ENCODE measurements at places on chromosomes 2 and 18.

- DNase-seq, result no peak
These were observed 18.4 kb downstream of the CASP10 start for GRCh38 chr2:201201371-201201770.

DNA sequence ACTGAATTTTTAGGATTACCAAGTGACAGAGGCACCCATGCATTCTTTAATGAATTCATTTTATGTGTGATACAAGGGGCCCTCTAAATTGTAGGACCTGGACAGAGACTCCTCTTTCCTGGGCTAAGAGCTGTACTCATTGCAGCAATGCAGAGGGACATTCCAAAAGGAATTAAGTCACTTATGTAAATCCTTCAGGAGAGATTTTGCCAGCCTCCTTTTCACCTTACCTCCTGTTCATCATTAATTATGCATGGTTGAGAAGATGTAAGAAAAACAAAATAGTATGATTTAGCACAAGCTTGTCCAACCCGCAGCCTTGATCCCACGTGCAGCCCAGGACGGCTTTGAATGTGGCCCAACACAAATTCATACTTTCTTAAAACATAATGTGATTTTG lies 84.5 kb upstream of the TANK start:
- DNase-seq, result no peak

DNA sequence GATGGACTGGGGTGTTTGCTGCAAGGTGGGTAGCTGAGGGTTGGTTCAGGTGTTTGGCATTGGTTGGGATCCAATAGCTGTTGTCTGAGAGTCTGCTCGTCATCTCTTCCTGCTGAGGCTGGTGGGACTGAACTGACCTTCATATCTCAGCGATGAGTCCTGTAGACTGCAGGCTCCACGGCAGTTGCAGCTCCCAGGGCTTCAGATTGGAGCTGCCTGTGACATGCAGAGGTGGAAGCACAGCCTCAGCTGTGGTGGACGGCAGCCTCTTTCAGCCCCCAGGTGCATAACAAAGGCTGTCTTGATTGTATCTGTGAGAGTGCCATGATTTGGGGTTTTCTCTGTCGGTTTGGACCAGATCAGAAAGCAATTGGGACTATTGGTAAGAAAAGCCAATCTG lies 3.9 kb upstream of the IL1R2 start:
- DNase-seq, result no peak

DNA sequence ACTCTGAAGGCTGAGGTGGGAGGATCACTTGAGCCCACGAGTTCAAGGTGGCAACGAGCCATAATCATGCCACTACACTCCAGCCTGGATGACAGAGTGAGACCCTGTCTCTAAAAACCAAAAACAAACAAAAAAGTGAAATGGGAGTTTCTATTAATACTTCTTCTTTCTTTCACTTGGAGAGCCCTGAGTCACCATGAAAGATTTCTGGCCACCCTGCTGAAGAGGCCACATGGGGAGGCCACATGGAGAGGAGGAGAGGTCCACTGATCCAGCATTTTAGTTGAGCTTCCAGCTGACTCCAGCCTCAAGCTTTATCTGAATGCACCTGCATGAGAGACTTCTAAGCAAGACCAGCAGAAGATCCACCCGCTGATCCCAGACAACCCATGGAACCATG lies 74.2 kb upstream of the LAPTM4A start:
- DNase-seq, result no peak

DNA sequence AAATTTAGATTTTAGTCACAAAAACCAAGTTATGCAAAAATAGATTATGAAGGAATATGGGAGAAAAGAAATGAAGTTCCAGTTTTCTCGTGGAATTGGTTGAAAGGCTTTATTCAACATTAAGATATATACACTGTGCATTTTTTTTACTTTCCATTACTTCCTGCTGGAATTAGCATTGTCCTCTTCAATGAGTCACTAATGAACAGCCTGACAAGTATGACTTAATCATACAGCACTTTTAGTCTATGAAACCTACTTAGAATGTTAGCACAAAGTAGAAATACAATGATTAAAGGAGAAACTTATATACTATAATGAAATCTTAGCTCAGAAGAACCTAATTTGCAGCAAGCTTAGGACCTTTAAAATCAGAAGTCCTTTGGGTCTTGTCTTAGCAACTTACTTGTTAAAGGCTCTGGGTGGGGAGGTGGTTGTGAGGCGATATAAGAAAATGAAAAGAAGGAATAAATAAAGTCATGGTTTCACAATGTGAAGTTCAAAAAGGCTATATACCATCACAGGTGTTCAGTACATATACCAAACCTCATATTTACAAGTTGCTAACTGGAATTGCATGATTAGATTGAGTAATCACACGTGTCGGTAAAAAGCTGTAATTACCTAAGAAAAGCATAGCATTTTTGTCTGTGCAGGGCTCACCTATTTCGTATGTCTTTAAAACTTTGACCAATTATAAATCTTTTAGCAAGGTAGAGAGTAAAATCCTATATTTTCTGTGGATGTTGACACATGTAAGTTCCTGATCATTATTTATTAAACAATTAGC lies 236.8 kb downstream of the CAMKMT start:
- DNase-seq, result no peak

DNA sequence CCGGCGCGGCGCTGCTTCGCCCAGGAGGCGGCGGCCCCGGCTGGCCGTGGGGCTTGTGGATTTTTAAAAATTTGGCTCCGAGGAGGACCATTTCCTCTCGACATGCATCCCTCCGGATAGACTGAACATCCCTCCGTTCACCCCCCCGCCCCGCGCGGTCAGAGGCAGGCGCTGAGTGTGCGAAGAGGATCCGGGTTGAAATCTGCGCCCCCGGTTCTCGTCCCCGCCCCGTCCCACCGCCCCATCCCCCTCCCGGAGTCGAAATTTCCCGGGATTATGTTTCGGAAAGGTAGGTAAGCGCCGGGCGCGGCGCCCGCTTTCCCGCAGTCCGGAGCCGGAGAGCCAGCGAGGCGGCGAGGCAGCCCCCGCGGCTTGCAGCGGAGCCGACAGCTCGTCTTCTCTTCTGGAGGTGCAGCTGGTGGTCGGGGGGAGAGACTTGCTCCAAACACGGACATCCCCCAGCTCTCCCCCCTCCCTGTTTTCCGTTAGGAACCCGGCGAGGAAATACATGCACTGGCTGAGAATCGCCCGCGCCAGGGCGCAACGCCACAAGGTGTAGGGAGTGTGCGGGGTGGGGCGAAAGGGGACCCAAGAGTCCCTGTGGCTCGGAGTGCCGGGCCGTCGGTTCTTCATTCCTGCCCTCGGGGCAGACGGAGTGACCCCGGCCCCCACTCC lies at the start of gene PRKCE:
Gene PRKCE (plus strand): TSS at position 261 of the 675 bp plus-strand sequence.
- DNase-seq, result no peak

DNA sequence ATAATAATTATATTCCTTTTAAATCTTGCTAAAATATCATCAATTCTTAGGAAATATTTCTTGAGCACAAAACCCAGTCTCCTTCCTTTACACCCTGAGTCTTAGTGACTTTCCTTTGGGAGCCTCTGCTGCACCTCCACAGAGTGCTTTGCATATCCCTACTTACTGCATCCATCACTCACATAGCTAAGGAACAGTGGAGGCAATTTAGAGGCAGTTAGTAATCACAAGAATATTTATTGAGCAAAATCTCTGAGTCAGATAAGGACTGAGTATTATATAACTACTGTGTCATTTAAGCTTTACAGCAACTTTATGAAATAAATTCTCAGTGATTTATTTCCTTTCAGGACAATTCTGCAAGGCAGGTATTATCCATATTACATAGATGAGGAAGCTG lies 327.7 kb downstream of the TMX3 start:
- DNase-seq, result no peak

GRCh38 chr2:129812071-129812470 lies 167.4 kb upstream of the RAB6C start:
- peak; percentile 18 for DNase-seq

DNA sequence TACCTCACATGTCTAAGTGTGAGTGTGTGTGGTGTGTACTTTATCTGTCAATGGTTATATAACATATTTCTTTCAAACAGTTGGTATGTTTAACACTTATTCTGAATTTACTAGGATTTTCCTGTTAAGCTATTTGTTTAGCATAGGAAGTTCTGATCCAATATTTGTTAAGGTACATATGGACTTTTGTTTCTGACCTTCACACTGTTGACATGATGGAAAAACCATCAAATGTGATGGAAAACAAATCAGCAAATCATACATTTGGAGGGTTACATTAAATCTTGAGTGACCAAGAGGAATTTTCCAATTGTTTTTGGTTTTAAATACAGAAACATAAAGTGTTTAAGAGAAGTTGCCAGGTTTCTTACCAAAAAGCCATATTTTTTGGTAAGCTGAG lies 638.9 kb downstream of the STK39 start:
- DNase-seq, result no peak

DNA sequence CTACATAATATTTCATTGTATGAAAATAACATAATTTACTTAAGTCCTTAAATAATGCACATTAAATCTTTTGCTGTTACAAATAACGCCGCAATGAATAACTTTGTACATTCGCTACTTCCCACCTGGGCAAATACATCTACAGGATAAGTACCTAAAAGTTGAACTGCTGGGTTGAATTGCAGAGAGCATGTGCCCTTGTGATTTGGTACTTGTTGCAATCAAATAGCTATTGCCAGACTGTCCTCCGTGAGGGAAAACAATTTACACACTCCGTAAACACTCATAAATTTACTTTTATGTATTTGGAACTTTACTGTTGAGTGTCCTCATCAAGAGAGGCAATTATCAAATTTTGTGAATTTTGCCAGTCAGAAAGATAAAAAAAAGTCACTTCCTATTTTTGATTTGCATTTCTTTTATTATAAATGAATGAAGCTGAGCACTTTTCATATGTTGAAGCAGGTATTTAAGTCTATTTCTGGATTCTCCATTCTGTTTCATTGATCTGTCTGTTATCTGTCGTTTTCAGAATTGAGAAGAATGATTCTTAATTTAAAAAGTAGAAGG lies 140.8 kb upstream of the SERTAD2 start:
- DNase-seq, result no peak

DNA sequence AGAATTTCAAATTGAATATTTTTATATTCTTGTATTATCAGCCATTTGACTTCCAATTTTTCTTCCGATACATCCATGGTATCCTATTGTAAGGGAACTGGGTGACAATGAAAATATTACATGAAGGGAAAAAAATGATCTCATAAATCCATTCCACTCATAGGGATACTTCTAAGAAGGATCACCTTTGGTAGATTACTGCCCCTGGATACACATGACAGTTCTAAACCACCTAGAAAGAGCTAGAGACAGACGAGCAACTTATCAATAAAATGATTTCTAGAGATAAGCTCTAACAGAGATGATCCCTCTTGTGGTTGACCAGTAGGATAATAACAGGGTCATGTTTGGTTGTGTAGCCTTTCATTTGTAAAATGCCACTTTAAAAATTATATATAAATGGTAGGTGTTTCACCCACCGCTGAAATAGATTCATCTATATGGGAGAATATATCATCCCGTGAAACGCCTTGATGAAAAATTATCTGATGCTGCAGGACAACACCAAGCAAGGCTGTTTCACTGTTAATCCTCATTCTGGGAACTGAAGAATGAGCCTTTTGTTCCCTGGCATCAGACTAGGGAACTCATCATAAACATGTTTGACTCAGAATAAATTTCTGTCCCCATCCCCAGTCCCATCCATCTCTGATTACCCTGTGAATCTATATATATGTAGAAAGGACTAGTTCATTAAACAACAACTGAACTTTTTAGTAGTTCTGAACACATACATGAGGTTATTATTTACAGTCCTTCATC lies 180.0 kb downstream of the TCF4 start:
- DNase-seq, result no peak

GRCh38 chr2:14358339-14358738 lies 274.2 kb upstream of the LRATD1 start:
- DNase-seq, result no peak

DNA sequence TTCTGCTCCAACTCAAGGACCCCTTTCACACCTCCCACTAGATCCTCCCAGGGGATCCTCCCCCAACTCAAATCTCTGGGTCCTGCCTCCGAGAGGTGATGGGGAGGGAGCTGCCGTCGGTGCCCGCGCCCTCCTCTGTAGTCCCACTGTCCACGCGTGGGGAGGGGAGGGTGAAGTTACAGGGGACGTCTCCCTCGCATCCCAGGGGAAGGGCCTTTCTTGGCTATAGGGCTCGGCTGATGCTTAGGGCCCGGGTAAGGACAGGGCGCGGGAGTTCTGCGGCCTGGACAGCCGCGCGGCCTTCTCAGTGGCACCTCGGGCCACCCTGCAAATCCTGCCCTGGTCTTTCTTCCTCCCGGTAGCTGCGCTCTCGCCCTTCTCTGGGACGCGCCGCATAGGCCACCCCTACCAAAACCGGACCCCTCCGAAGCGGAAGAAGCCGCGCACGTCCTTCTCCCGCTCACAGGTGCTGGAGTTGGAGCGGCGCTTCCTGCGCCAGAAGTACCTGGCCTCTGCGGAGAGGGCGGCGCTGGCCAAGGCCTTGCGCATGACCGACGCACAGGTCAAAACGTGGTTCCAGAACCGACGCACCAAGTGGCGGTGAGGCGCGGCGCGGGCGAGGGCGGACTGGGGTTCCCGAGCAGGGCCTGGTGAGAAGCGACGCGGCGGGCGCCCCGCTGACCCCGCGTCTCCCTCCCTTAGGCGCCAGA lies 1.2 kb downstream of the TLX2 start:
- no peak for DNase-seq

DNA sequence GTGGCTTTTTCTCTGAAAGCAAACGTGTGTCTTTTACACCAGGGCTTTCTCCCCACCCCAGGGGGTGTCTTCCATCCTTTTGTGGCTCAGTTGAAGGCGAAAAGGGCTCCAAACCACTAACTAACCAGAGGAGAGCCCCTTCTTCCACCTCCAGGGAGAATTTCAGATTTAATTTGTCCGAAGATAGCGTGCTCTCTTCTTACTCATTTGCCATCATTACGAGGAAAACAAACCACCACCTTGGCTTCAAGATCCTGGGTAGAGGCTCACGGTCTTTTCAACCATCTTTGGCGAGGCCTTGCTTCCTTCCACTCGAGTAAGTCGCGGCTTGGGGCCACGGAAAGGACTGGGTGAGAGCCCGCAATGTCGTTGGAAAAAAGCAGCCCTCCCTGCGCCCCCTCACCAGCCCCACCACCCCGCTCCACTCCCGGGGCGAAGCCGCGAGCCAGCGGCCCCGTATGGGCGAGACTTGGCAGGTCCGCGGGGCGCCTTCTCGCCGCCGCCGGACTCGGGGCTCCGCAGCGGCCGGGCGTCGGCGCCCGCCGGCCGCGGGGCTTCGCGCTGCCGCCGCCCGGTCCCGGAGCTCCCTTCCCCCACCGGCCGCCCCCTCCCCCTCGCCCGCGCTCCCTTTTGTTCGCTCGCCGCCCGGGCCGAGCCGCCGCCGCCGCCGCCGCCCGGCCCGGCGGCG lies 1.7 kb upstream of the ZNF532 start:
- DNase-seq, result no peak

DNA sequence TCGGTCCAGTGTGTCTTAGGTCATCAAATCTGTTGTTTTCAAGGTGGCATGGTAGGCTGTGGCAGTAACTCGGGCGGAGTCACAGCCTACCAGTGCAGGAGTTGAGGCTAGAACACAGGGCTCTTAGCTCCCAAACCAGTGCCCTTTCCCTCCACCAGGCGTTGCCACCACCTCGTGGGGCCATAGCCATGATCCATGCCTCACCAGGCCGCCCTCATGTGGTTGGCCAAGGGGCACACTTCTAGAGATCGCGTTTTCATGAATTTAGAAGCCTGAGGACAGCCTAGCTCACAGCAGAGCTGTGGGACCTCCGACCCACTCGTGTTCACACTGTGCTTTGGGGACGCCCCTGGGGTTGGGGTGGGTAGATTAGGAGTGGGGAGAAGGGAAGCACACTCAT lies 10.6 kb downstream of the SEC11C start:
- DNase-seq, result no peak

Data from hypothalamus (tissue), 51 donors.